Jurkat, Clone E6-1 (cell line): ENCODE measurements at places on chromosomes 5 and 9.

DNA sequence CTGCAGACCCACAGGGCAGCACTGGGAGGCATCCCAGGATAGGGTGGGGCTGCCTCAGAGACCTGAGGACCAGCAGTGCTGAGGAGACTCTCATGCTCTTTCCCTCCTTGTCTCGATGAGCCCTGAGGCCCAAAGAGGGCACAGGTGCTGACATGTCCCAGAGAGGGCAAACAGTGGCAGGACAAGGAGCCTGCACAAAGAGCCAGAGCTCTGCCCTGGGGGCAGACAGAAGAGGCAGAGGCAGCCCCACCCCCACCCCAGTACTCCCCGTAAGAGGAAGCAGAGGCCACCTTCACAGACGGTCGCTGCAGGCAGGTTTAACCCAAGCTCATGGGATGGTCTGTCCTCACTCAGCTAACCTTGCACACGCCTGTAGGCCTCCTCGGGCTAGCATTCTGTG is 29.4 kb upstream of the TTLL11 start:
- DNase-seq, result no peak

DNA sequence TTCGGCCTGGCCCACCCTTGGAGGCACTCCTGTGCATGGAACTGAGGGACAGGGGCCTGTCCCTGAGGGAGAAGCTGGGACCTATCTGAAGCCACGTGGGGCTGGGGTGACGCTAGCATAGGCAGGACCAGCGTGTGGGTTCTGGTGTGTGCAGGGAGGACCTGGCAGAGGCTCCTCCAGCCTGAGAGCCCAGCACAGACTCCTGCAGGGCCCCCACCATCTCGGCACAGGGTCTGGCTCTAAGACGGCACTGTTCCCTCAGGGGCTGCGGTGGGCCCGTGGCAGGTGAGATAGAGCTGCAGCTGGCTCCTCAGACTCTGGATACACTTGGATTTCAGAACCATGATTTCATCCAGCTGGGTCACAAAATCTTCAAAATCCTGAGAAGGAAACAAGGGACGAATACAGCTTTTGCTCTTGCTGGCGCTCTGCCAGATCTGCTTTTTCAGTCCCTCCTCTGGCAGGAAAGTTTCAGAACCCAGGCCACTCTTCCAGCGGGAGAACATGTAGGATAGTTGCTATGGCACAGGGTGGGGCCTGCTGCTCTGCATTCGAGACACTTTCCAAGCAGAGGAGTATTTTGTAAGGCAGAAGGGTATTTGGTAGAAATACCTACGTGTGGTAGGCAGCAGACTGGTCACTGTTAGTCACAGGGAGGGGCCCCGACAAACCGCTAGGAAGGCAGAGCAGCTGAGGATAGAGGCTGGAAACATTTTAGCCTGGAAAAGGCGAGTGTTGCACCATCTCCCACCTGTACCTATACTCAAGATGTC is 74.7 kb downstream of the KIF24 start:
- DNase-seq, result no peak

- no peak for DNase-seq
Observed at GRCh38 chr5:135735831-135736230, 98.6 kb upstream of the SLC25A48 start.

DNA sequence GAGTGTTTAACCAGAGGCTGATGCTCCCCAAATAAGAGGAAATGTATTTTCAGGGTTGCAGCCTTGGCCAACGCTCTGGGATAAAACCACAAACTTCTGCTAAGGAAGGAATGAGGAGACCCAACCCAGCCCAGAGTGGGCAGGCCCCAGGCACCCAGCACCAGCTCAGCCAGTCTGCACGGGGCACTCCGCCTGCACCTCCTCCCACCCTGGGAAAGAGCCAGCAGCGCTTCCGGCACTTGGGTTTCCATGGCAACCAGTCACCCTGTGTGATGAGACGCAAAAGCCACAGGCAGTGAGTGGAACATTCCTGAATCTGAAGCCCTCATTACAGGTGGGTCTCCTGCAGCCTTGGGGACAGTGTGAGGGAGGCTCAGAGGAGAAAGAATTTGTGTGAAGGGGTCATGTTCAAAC is 85.2 kb upstream of the ZBTB43 start:
- DNase-seq, result peak; percentile 93

DNA sequence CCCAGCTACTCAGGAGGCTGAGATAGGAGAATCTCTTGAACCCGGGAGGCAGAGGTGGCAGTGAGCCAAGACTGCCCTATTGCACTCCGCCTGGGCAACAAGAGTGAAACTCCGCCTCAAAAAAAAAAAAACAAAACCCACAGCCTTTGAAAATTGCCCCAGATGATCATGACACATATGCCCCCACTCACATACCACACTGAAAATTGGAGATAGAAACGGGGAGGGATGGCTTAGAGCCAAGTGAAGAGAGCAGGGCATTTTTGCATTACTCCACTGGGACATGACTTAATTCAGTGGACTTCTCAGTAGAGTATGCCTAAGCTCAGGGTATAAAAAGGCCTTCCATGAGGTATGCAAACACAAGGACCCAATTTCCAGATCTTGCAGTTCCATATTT is 309.3 kb downstream of the BNC2 start:
- DNase-seq, result no peak

- DNase-seq, result no peak
Observed at GRCh38 chr9:129289883-129290282, 111.8 kb upstream of the IER5L start.

DNA sequence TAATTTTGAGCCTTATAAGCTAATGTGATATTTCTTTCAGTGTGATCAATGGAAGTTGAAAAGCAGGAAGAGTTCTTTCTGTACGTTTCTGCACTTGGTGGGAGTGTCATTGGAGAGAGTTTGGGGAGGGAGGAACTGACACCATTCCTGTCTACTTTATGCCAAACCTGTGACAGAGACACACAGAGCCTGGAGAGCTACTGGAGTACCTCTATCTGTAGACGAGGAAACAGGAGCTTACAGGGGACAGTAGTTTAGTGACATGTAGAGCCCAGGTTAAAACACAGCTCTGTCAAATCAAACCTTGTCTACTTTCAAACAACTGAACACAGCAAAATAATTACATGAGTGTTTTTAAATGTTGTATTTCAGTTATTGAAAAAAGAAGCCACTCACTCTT is 103.6 kb downstream of the PDE4D start:
- no peak for DNase-seq

- DNase-seq, result no peak
Observed at GRCh38 chr5:138712324-138712723, 40.9 kb upstream of the CTNNA1 start.

GRCh38 chr9:130943777-130944176 is 4.7 kb upstream of the FIBCD1 start:
- no peak for DNase-seq

DNA sequence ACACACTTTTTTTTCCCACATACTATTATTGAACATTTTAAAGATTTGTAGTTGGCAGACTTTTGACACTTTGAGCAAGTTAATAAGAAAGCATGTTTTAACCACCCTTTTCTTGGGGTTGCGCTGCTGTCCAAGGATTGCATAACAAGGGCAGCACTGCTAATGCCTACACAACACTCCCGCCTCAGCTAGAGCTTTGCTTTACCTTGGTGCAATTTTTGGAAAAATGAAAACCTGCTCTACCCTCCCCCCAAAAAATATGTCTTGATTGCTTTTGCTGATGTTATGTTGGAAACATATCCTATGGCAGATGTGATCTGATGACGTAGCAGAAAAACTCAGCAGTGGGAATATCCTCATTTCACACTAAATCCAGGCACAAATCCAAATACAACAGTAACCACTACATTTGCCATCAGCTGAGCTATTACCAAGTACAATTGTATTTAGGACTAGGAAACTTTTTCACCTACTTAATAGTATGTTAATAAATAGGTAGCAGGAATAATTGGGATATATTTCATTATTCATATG is 51.5 kb downstream of the UBE2R2 start:
- no peak for DNase-seq
